NCI-H1694 treated with DMSO at 0.1 percent for 48 hours (cell line): ENCODE measurements at places on chromosomes 1 and 21.
A peak's percentile ranks its signal among the peaks of the same experiment; 100 is the strongest.

- DNase-seq = no peak
Observed at GRCh38 chr1:226397011-226397926, 10.6 kb downstream of the PARP1 start.

GRCh38 chr1:107095647-107096046 is 39.2 kb downstream of the PRMT6 start:
- DNase-seq = no peak

DNA sequence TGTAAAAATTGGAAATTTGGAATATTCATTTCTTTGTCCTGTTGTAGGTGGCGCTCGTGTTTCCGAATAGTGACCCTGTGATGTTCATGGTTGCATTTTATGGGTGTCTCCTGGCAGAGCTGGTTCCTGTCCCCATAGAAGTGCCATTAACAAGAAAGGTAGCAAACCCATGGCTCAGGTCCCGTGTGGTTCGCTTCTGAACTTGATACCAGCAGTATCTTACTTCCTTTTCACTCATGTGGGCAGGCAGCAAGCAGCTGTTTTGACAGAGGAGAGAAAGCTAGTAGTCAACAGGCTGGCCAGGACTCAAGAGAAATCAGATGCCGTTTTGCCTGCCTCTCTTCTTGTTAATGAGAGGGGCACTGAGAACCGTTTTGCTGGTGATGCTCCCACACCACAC is 72.8 kb downstream of the S100B start:
- DNase-seq = no peak

- DNase-seq = no peak
Observed at GRCh38 chr1:115088871-115089419, 358 bp downstream of the TSPAN2 start.

GRCh38 chr1:164588516-164589341 is 29.7 kb downstream of the PBX1 start:
- DNase-seq = peak; percentile 79

DNA sequence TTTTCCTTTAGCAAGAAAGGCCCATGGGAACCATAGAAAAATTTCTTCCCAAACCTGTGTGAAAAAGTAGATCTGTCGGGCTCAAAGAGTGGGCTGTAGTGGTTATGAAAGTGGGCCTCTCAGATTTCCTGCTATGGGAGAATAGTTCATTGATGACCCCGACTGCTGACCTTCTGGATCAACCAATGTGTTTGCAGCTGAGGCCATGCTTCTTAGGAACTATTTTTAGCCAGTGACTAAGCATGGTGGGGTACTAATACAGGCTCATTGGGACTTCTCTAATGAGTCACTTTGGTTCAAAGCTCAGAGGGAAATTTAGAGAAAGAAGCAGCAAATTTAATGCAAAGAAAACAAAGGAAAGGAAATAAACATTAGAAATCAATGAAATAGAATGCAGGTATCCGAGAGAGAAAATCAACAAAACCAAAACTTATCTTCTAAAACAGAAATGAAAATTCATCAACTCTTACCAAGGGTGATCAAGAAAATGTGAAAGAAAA is 12.6 kb upstream of the PSMA5 start:
- DNase-seq = no peak

DNA sequence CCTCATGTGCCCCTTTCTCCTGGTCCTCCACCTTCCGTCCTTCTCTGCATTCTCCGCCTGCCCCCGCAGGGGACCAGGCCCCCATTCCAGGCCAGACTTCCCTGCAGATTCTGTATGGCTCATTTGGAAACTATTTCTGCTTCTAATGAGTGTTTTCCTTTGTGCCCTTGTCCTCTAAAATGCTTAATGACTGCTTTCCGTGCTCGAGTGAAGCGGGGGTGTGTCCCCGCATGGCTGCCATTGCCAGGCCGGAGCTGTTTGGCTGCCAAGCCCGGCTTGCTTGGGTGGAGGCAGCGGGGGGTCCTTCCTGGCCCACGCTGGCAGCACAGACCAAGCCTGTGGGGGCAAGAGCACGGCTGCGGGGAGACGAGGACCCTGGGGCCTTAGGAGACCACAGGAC is 299.3 kb upstream of the VAMP3 start:
- no peak for DNase-seq
